ENCODE measurements at places on chromosomes 6 and 20. TPM values are rescaled to one million over a fixed set of nuclear protein-coding genes. Genes with fewer than 3 reads are reported as not detected.

TREM1 gene
- not detected for total RNA-seq

NRN1 gene
- not detected for total RNA-seq

OSER1 gene
- total RNA-seq, result 137 TPM

OR2H2 gene
- not detected for total RNA-seq

RXRB gene
- 62.6 TPM for total RNA-seq

NKAIN2 gene
- total RNA-seq, result not detected

DNAAF9 gene
- 11.7 TPM for total RNA-seq

DPPA5 gene
- not detected for total RNA-seq

OCSTAMP gene
- not detected for total RNA-seq

KIZ gene
- 32.8 TPM for total RNA-seq

OPRM1 gene
- not detected for total RNA-seq

UST gene
- total RNA-seq, result 1.7 TPM

PIGU gene
- total RNA-seq, result 9.7 TPM

TINAG gene
- not detected for total RNA-seq

EPHA7 gene
- not detected for total RNA-seq

EYS gene
- total RNA-seq, result not detected

UBD gene
- total RNA-seq, result not detected

FILIP1 gene
- not detected for total RNA-seq

CEBPB gene
- total RNA-seq, result 17.3 TPM

IP6K3 gene
- total RNA-seq, result not detected

C6orf163 gene
- total RNA-seq, result 2.1 TPM

TGM2 gene
- not detected for total RNA-seq

ARFGEF3 gene
- not detected for total RNA-seq

AK9 gene
- 8.1 TPM for total RNA-seq

KHDRBS2 gene
- not detected for total RNA-seq

CCN5 gene
- not detected for total RNA-seq

PDYN gene
- total RNA-seq, result not detected

WFDC5 gene
- not detected for total RNA-seq

MOG gene
- not detected for total RNA-seq

FOXA2 gene
- total RNA-seq, result not detected

CDH26 gene
- total RNA-seq, result 1.0 TPM

LRFN2 gene
- total RNA-seq, result not detected

BACH2 gene
- total RNA-seq, result 51.3 TPM

FAM83C gene
- not detected for total RNA-seq

Measured in CD4-positive, CD25-positive, alpha-beta regulatory T cell (primary cell).